ENCODE measurements at places on chromosomes 5 and 9. TPM values are rescaled to one million over a fixed set of nuclear protein-coding genes. Genes with fewer than 3 reads are reported as not detected.

DNA sequence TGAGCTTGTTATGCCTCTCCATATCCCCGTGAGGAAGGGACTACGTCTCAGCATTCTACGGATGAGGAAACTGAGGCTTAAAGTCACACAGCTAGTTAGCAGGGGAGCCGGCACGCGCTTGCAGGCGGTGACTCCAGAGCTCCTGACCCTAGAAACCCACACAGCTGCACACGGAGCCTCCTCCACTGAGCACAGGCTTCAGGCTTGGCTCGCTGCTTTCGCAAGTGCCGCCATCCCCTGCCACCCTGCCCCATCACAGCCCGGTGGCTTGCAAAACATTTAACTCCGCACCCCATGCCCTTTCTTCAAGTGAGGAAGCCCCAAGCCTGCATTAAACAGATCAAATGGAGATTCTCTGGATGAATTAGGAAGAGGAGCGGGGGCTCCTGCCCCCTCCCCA lies 138.3 kb downstream of the HSD17B3 start:
- no peak for DNase-seq

- DNase-seq = no peak
Measured at GRCh38 chr9:134984372-134985265, 66.9 kb upstream of the FCN1 start.

Gene FAM120A
- 14.0 TPM for polyA plus RNA-seq

DNA sequence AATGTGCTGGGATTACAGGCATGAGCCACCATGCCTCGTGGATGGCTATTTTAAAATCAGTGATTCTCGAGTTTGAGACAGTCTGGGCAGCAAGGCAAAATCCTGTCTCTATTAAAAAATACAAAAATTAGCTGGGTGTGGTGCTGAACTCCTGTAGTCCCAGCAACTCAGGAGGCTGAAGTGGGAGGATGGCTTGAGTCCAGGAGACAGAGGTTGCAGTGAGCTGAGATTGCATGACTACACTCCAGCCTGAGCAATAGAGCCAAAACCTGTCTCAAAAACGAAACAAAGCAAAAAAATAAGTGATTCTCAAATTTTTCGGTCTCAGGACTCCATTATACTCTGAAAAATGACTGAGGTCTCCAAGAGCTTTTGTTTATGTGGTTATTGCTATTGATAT lies 47.9 kb upstream of the HSPA9 start:
- DNase-seq = no peak

Gene RNF20
- polyA plus RNA-seq = 48.0 TPM

All from CD4-positive, alpha-beta memory T cell (primary cell).